ENCODE measurements at places on chromosomes 2 and 18.

DNA sequence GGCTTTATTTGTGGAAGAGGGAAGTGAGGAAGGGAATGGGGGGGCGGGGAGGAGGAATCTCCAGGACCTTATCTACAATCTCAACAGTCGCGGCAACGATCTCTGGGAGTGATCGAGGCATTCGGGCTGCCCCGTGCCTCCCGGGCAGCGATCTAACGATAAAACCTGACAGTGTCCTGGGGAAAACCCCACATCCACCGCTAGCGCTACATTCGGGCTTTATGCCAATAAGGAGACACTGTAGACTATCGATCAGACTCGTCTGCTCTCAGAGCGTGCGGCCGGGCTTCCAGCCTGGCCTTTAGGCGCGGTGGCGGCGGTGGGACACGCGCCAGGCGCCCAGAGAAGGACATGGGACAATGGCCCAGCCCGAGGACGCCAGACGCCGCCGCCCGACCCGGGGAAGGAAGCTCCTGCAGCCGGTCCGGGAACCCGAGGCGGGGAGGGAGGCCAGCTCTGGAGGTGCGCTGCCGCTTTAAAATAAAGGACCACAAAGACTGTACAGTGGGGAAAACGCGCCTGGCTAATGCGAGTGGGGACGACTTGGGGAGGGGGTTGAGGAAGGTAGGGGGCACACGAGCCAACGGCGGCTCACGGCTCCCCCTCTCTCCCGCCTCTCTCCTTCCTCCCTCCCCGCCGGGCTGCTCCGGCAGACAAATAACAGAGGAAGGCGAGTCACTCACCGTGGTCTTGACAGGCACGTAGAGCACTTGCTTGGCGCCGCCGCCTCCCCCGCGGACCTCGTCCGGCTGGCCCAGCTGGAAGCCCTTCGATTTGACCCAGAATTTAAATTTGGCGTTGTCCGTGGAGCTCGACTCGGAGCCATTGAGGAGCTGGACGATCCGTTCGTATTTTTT, 2.2 kb downstream of the NOL4 start:
- no peak for DNase-seq

- DNase-seq: no peak
Observed at GRCh38 chr18:6851480-6851879, 122.0 kb downstream of the ARHGAP28 start.

GRCh38 chr18:77023102-77023782, 109.3 kb downstream of the MBP start:
- no peak for DNase-seq

- DNase-seq: no peak
Observed at GRCh38 chr2:147688242-147688641, 156.6 kb upstream of the ACVR2A start.

GRCh38 chr18:46393230-46393629, 263.8 kb downstream of the LOXHD1 start:
- no peak for DNase-seq

GRCh38 chr2:2839782-2840531, 508.9 kb upstream of the MYT1L start:
- DNase-seq: no peak

All from stimulated activated CD4-positive, alpha-beta T cell treated with anti-CD3 and anti-CD28 coated beads, TNF-alpha, amount 100 ng/mL, for 1 hour (primary cell).